ENCODE measurements at places on chromosomes 12 and 14. TPM values are rescaled to one million over a fixed set of nuclear protein-coding genes. Genes with fewer than 3 reads are reported as not detected.
A peak's percentile ranks its signal among the peaks of the same experiment; 100 is the strongest.

GRCh38 chr12:52186118-52186840 lies 5.5 kb downstream of the KRT80 start:
- no peak overlapping the region for H3K4me3 ChIP-seq
- H3K36me3 ChIP-seq, result no peaks in the 10 kb centered on the region
- no peaks in the 10 kb centered on the region for H3K27me3 ChIP-seq
- peaks cover 2% of the 10 kb centered on the region for H3K4me1 ChIP-seq

- no peaks in the 10 kb centered on the region for H3K36me3 ChIP-seq
- no peak overlapping the region for H3K27ac ChIP-seq
- H3K4me3 ChIP-seq, result no peak overlapping the region
- H3K27me3 ChIP-seq, result no peaks in the 10 kb centered on the region
- DNase-seq, result no peak
Measured at GRCh38 chr12:114746297-114747011, 62.5 kb upstream of the TBX3 start.

DNA sequence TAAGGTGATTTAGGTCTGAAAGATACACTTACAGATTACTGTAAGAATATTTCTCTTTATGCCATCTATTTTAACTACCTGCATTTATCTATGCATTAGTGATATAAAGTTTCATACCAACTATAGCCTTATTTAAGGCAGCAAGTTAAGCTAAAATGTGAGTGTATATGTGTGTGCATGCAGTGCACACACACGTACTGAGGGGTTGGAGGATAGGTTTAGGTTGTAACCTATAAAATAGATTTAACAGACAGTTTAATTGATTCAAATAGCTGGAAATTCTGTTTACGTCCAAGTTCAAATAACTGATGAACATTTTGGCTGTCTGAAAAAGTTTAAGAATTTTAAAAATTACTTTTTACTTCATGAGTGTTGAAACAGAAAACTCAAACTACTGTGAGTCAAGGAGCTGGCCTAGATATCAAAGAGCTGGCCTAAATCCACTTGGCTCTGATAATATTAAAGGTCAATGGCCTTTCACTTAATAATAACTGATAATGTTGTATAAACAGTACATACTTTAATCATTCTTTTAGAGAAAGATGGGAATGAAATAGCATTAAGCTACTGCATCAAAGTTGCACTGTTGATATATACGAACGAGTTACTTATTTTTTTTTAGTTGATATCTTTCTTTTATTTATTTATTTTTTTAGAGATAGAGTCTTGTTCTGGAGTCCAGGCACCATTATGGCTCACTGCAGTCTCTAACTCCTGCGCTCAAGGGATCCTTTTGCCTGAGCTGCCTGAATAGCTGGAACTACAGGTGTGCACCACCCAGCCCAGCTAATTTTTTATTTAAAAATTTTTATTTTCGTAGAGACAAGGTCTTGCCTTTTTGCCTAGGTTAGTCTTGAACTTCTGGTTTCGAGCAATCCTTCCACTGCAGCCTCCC lies 13.8 kb upstream of the KCNJ8 start:
- H3K27me3 ChIP-seq, result no peaks in the 10 kb centered on the region
- H3K4me1 ChIP-seq, result no peaks in the 10 kb centered on the region
- DNase-seq, result no peak
- no peak overlapping the region for H3K4me3 ChIP-seq

- no peaks in the 10 kb centered on the region for H3K36me3 ChIP-seq
- no peak for DNase-seq
- H3K27ac ChIP-seq, result no peak overlapping the region
Measured at GRCh38 chr12:78343657-78344056, 513.0 kb downstream of the NAV3 start.

DNA sequence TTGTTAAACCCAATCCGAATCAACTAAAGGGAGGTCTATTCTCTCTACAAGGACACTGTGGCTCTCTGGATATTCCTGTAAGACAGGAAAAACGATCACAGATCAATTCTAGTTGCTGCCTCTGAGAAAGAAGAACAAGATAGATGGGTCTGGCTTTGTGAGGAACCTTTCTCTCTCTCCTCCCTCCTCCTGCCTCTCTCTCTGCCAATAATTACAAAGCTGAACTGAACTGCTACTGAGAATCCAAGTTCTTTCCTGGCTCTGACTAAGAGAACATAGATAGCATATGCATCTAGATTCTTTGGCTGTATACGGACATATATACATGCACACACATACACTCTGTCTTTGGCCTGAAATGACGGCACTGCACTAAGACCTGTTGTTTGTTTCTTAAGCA lies 27.6 kb downstream of the ETV6 start:
- no peak overlapping the region for H3K27ac ChIP-seq
- H3K27me3 ChIP-seq, result no peaks in the 10 kb centered on the region
- H3K4me1 ChIP-seq, result peaks cover 16% of the 10 kb centered on the region
- H3K4me3 ChIP-seq, result no peak overlapping the region
- no peak for DNase-seq
- peaks cover 2% of the 10 kb centered on the region for H3K36me3 ChIP-seq

GRCh38 chr14:99316281-99317163 lies 44.5 kb upstream of the BCL11B start:
- H3K27ac ChIP-seq, result no peak overlapping the region
- H3K4me3 ChIP-seq, result no peak overlapping the region
- no peaks in the 10 kb centered on the region for H3K36me3 ChIP-seq
- H3K27me3 ChIP-seq, result no peaks in the 10 kb centered on the region
- no peaks in the 10 kb centered on the region for H3K4me1 ChIP-seq
- no peak for DNase-seq

GRCh38 chr12:126358806-126359205 lies 1293.6 kb downstream of the AACS start:
- no peak overlapping the region for H3K27ac ChIP-seq
- DNase-seq, result no peak
- peaks cover 10% of the 10 kb centered on the region for H3K36me3 ChIP-seq
- H3K4me3 ChIP-seq, result no peak overlapping the region

DNA sequence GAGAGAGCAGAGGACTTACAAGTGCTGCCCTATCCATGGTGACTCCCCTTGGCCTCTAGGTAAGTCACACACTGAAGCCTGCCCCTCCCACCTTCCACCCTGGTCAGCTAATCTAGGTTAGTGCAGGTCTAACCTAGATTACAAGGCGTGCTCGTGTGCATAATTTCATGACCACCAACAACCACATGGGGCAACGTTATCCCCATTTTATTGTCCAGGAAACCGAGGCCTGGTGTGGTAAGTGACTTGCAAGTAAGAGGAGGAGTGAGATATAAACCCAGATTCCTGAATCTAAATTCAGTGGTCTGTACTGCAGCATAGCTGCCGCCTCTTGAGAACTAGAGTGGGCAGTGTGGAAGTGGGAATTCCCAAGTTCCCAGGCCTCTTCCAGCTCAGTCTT lies 171.1 kb downstream of the DAD1 start:
- H3K4me3 ChIP-seq, result no peak overlapping the region
- DNase-seq, result no peak
- no peaks in the 10 kb centered on the region for H3K27me3 ChIP-seq

- peaks cover 10% of the 10 kb centered on the region for H3K36me3 ChIP-seq
- no peaks in the 10 kb centered on the region for H3K27me3 ChIP-seq
- H3K4me3 ChIP-seq, result no peak overlapping the region
- no peak overlapping the region for H3K27ac ChIP-seq
- DNase-seq, result no peak
Measured at GRCh38 chr12:11596141-11596540, 53.3 kb upstream of the ETV6 start.

GRCh38 chr14:54343272-54344121 lies 53.3 kb upstream of the CDKN3 start:
- peaks cover under 1% of the 10 kb centered on the region for H3K4me1 ChIP-seq
- H3K36me3 ChIP-seq, result no peaks in the 10 kb centered on the region
- H3K4me3 ChIP-seq, result no peak overlapping the region
- no peak for DNase-seq

GRCh38 chr12:9810671-9811070 lies 16.6 kb upstream of the KLRF1 start:
- H3K27ac ChIP-seq, result no peak overlapping the region
- H3K27me3 ChIP-seq, result no peaks in the 10 kb centered on the region
- no peaks in the 10 kb centered on the region for H3K4me1 ChIP-seq
- DNase-seq, result no peak
- no peak overlapping the region for H3K4me3 ChIP-seq
- H3K36me3 ChIP-seq, result no peaks in the 10 kb centered on the region

GRCh38 chr14:67416085-67416484 lies 4.1 kb upstream of the PLEK2 start:
- H3K27me3 ChIP-seq, result no peaks in the 10 kb centered on the region
- H3K4me1 ChIP-seq, result no peaks in the 10 kb centered on the region
- DNase-seq, result no peak
- H3K36me3 ChIP-seq, result no peaks in the 10 kb centered on the region

- no peaks in the 10 kb centered on the region for H3K4me1 ChIP-seq
- peaks cover 29% of the 10 kb centered on the region for H3K36me3 ChIP-seq
- H3K4me3 ChIP-seq, result no peak overlapping the region
- DNase-seq, result no peak
Measured at GRCh38 chr12:56616925-56617324, 13.2 kb downstream of the BAZ2A start.

DNA sequence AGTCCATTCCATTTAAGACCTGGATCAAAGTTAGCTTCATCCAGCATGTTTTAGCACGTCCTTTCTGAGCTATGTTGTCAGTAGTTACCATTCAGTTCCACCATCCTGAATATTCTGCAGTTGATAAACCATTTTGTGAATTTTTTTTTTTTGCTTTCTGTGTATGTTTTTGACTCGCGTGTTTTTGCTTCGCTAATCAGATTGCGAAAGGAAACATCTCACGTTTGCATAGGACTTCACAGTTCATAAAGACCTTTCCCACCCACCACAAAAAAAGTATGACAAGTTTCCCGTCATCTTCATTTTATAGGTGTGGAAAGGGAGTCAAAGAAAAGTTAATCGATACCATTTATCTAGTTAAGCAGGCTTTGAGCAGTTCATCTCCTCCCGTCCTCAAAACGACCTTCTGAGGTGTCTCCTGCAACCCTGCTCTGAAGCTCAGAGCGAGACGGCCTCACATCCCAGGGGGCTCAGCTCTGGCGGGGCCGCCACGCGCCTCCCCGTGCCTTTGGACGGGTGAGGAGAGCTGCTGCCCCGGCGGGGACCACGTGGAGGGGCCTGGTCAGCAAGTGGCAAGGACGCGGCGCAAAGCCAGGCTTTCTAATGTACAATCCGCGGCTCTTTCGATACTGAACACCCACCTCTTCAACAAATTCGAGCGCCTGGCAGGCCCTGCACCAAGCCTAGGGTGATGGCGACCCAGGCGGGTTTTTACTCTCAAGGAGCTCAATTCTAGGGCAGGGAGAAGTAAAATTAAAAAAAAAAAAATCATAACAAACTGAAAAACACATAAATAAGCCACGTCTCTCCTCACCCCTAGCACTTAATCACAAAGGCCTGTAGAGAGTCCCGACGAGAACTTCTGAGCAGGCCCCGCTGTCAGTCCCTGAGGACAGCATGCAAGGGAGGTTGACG lies 988 bp upstream of the TMEM263 start:
- peak overlapping the region; percentile 88 for H3K4me3 ChIP-seq
- H3K4me1 ChIP-seq, result no peaks in the 10 kb centered on the region
- no peak overlapping the region for H3K27ac ChIP-seq
- no peaks in the 10 kb centered on the region for H3K27me3 ChIP-seq
- peak; percentile 43 for DNase-seq

DNA sequence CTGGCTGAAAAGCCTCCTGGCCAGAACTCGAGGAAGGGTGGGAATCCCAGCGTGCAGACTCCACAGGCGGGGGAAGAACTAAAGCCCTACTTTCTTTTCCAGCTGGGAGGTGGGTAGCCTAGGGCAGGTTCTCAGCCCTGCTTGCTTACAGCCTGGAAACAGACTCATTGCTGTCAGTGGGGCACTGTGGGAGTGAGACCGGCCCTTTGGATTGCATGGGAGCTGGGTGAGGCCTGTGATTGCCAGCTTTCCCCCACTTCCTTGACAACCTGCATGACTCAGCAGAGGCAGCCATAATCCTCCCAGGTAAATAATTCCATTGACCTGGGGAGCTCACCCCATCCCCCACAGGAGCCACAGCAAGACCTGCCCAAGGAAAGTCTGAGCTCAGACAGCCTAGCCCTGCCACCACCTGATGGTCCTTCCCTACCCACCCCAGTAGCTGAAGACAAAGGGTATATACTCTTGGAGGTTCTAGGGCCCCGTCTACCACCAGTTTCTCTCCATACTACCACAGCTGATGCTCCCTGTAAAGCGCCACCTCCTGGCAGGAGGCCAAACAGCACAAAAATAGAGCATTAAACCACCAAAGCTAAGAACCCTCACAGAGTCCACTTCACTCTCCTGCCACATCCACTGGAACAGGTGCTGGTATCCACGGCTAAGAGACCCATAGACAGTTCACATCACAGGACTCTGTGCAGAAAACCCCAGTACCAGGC lies 294.1 kb downstream of the SEC23A start:
- peak; percentile 32 for DNase-seq
- no peak overlapping the region for H3K4me3 ChIP-seq
- no peak overlapping the region for H3K27ac ChIP-seq
- peaks cover 6% of the 10 kb centered on the region for H3K36me3 ChIP-seq
- H3K27me3 ChIP-seq, result no peaks in the 10 kb centered on the region

- H3K27me3 ChIP-seq, result no peaks in the 10 kb centered on the region
- H3K4me1 ChIP-seq, result peaks cover 5% of the 10 kb centered on the region
- DNase-seq, result peak; percentile 90
- no peak overlapping the region for H3K27ac ChIP-seq
- no peak overlapping the region for H3K4me3 ChIP-seq
- H3K36me3 ChIP-seq, result no peaks in the 10 kb centered on the region
Measured at GRCh38 chr14:74508292-74508731, 14.7 kb downstream of the ISCA2 start.

- H3K4me1 ChIP-seq, result no peaks in the 10 kb centered on the region
- H3K27me3 ChIP-seq, result no peaks in the 10 kb centered on the region
- H3K27ac ChIP-seq, result no peak overlapping the region
Measured at GRCh38 chr12:14991069-14991468, 18.2 kb downstream of the PDE6H start.

- peak overlapping the region; percentile 60 for H3K4me3 ChIP-seq
- H3K27ac ChIP-seq, result no peak overlapping the region
- no peaks in the 10 kb centered on the region for H3K4me1 ChIP-seq
- no peaks in the 10 kb centered on the region for H3K36me3 ChIP-seq
- H3K27me3 ChIP-seq, result peaks cover 96% of the 10 kb centered on the region
- DNase-seq, result peak; percentile 65
Measured at GRCh38 chr12:53985994-53986685, 1.2 kb downstream of the HOXC10 start.

GRCh38 chr12:38669081-38669480 lies 236.3 kb downstream of the CPNE8 start:
- no peak overlapping the region for H3K27ac ChIP-seq
- no peak for DNase-seq
- H3K4me1 ChIP-seq, result no peaks in the 10 kb centered on the region
- H3K36me3 ChIP-seq, result no peaks in the 10 kb centered on the region
- no peaks in the 10 kb centered on the region for H3K27me3 ChIP-seq

GRCh38 chr14:99768381-99768780 lies 24.8 kb upstream of the EML1 start:
- no peaks in the 10 kb centered on the region for H3K27me3 ChIP-seq
- peaks cover 4% of the 10 kb centered on the region for H3K4me1 ChIP-seq
- H3K36me3 ChIP-seq, result peaks cover 2% of the 10 kb centered on the region
- no peak overlapping the region for H3K27ac ChIP-seq
- DNase-seq, result no peak

GRCh38 chr12:43284486-43285158 lies 267.4 kb downstream of the ADAMTS20 start:
- H3K4me3 ChIP-seq, result no peak overlapping the region
- no peak overlapping the region for H3K27ac ChIP-seq
- DNase-seq, result no peak
- no peaks in the 10 kb centered on the region for H3K27me3 ChIP-seq
- no peaks in the 10 kb centered on the region for H3K4me1 ChIP-seq

SCNN1A gene
- total RNA-seq, result 104 TPM

KCNK10 gene
- 0.29 TPM for total RNA-seq

MIP gene
- total RNA-seq, result not detected

LRRC43 gene
- 0.53 TPM for total RNA-seq

C1R gene
- 11.4 TPM for total RNA-seq

KLRC1 gene
- total RNA-seq, result not detected
